ENCODE measurements at places on chromosomes 12 and 14.
A peak's percentile ranks its signal among the peaks of the same experiment; 100 is the strongest.

GRCh38 chr12:26870491-26871419 lies 37.8 kb upstream of the ITPR2 start:
- DNase-seq: peak; percentile 55

DNA sequence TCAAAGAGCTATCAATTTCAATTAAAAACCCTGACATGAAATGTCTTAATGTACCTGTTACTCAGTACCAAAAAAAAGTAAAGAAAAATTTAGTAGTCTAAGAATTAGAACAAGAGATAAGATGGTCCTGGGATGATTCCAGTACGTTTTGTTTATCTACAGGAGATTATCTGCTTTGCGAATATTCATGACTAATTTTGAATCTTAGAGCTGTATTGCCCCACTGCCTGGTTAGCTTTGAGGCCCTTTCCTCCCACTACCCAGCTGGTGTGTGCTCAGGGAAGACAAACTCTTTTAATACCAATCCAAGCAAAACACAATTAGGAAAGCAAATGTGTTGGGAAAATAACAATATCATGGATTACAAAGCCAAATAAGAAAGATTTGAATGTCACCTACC lies 263.5 kb downstream of the FOXG1 start:
- no peak for DNase-seq

GRCh38 chr14:68730348-68730747 lies 62.5 kb downstream of the ZFP36L1 start:
- DNase-seq: no peak

DNA sequence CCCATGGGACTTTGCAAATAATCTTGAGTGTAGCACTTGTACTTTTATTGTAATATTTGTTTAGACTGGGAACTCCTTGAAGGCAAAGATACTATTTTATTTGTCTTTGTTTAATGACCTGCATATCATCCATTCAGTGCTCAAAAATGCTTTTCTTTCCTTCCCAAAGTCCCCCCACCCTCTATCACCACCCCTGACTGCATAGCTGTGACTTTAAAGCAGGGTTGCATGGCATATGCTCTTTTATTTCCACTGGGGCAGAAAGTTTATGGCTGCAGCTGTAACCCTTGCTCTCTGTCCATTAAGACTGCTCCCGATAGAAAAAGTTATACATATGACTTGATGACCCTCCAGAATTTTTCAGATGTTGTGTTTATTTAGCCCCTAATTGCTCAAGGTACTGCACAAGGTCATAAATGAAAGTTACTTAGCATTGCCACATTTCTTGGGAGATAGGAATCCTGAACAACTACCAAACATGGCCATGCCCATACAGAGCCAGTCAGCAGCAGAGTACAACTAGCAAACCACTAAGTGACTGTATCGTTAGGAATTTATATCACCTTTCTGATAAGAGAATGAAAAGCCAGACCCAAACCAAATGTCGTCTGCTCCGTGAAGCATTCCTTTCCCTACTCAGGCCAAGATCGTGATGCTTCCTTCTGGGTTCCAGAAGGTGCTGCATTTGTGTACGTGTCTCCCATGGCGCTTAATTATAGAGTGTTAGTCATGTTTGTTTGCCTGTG lies 114.3 kb downstream of the DIP2B start:
- DNase-seq: no peak

- peak; percentile 60 for DNase-seq
These were observed 30.3 kb upstream of the FOXN3 start for GRCh38 chr14:89447182-89447944.

- DNase-seq: no peak
These were observed 43.6 kb upstream of the DDX11 start for GRCh38 chr12:31029916-31030562.

DNA sequence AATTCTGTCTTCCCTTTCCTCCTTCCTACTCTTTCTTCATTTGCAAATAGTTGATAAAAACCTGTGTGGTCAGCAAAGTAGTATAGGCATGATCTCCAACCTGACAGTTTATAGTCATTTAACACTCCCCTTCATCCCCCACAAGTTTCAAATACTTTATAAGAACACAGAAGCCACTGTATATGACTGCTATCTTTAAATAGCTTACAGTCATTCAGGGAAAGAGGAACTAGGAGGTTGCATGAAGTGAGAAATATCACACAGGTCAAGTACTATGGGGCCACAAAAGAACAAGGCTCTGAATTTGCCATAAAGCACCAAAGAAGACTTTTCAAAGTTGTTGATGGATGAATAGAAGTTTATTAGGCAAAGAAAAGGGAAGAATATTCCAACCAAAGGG lies 431.3 kb downstream of the NPAS3 start:
- peak; percentile 9 for DNase-seq

- no peak for DNase-seq
These were observed 7.1 kb upstream of the NT5DC3 start for GRCh38 chr12:103848143-103848542.

DNA sequence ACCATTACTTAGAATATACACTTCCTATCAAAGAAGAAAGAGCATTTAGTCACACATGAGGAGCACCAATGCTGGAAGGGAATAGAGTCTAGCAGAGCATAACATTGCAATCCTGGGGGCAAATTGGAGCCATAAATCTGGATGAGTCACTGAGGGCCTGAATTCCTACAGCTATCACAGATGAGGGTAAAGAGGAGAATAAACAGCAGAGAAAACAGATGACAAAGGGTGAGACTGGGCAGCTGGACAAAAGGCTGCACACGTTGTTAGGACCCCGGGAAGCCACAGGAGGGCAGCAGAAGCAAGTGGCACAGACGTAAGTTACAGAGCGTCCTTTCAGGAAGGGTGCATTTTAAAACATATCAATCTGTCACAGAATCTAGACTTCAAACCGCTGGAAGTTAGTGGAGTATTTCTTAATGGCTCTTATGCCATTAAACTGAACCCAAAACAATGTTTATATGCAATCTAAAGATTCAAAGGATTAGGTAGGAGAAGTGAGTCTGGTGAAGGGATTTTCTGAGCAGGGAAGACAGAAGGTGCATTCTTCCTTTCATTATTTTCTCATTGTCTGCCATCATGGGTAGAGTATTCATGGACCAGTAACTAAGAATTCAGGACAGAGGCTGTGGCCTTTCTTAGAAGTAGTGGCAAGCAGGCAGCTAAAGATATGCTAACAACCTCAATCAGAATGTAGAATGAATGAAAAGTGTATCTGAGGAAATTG lies 159.8 kb upstream of the DAAM1 start:
- peak; percentile 53 for DNase-seq

- peak; percentile 65 for DNase-seq
These were observed 62.3 kb downstream of the BEGAIN start for GRCh38 chr14:100524933-100525243.

DNA sequence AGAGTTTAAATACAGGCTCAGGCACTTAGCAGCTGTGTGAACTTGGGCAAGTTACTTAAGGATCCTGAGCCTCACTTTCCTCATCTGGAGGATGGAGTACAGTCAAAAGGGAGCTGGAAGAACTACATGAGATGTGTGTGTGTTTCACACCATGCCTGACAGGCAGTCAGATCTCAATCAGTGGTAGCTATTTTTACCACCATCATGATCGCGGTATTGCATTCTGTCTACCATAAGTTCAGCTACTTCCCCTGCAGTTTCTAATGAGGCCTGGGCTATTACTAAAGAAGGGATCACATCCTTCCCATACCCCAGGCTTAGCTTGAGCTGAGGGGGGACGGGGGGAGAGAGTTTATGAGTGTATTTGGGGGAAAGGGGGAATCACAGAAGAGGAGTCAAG lies 7.0 kb downstream of the AQP6 start:
- no peak for DNase-seq

DNA sequence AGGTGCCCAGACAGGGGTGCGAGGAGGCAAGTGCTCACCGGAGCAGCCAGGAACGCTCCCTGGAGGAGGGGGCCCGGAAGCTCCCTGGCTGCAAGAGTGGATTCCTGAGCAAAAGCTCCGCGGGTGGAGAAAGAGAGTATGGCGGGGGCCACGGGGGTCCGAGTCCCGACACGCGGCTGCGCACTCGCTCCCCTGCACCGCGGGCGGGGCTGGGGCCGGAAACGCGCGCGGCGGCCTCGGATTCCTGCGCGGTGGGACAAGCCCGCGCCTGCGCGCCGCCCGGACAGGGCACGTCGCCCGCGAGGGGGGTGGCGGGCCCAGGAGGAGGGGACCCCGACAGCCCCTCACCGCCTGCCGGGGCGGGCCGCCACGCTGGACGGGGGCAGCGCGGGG lies 27.8 kb upstream of the GPR132 start:
- DNase-seq: peak; percentile 37

DNA sequence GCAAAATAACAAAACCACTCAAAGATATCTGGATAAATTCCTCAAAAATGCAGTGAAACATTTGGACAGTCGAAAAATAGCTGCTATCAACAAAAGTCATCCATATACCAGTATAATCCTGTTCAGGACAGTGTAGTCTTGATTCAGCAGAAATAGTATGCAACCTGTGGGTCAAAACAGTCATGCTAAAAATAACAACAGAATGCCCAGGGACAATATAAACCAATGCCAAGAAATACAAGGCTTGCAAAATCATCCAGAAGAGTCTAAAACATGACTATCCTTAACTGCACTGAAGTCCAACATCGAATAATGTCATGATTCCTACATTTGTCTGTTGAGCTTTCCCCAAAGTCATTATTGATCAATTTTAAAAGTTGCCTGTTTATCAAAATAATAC lies 425.9 kb downstream of the FSCB start:
- DNase-seq: no peak

DNA sequence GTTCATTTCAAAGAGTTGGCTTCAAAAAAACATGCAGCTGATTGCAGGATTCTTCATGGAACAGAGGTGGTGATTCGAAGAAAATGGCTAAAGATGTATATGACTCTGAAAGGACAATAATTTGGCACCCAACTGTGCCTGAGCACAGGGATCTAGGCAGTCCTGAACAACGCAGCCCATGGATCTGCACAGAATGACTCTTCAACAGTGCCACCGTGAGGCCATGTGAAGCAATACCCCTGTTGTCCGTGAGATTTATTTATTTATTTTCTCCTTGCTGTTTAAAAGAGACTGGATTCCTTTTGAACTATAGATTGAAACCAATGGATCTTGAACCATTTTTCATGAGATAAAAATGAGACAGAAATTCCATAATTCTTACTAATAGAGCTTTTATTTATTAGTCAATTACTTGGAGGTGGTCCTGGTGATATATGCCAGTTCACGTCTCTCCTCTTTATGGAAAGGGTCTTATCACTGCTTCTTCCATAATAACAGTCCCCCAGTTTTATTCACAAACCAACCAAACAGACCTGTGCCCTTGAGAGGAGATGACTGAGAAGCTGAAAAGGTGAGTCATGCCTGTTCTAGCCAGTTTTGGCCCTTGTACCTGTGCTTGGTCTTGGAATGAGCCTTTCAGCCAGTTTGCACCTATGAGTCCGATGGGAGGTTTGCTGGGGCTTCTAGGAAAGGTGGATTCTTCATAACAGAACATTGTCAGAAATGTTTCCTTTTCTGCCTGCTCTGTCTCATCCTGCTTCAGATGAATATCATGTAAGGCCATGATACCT lies 1598.3 kb downstream of the AACS start:
- peak; percentile 27 for DNase-seq

DNA sequence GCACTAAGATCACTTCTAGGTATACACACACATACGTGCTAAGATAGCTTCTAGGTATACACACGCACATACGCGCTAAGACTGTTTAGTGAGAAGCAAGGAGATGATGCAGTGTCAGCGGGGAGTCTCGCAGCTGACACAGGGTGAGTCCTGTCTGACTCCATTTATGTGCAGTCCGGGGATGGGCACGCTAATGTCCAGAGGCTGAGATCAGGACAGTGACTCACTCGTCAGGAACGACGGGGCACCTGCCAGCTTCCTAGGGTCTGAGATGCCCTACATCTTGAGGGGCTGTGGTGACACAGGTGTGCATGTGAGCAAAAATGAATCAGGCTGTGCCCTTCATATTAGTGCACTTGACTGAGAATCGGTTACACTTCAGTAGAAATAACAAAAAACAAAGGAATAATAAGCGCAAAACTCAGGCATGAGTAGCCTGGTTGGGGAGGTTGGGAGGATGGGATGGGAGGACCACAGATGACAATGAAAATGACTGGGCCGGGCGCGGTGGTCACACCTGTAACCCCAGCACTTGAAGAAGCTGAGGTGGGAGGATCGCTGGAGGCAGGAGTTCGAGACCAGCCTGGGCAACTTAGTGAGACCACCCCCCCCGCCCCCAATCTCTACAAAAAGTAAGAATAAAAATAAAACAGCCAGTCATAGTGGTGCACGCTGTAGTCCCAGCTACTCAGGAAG lies 29.1 kb upstream of the ULK1 start:
- no peak for DNase-seq

DNA sequence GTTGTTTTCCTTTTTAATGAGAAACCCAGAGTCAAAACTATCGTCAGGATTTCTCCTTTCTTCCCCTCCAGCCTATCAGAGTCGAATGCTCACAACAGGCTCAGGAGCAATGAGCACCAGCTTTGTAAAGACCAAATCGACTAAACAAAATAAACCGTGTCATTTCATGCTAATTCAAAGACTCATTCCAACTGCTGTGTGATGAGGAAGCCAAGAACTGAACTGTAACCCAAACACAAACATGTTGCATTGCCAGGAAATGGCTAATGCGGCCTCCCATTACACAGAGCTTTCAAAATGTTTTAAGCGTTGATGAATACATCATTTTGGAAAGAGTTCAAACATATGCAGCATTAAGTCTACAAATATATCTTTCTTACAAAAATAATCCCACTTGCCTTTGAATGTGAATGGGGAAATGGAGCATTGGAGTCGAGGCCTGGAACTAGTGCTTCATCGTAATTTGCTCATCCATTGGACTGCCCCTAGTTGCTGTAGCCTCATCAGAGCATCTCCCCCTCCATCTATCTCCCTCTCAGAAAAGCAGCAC lies 349.5 kb downstream of the GXYLT1 start:
- DNase-seq: no peak
